ENCODE measurements at places on chromosomes 4 and X. TPM values are rescaled to one million over a fixed set of nuclear protein-coding genes. Genes with fewer than 3 reads are reported as not detected.

The DMP1 gene
- total RNA-seq: not detected

The ADD1 gene
- 250 TPM for total RNA-seq

The HMGB2 gene
- total RNA-seq: 61.3 TPM

The ESX1 gene
- not detected for total RNA-seq

The COL4A6 gene
- 1.0 TPM for total RNA-seq

The GJB1 gene
- 67.9 TPM for total RNA-seq

The ARHGAP36 gene
- 0.18 TPM for total RNA-seq

The RAI2 gene
- total RNA-seq: 3.5 TPM

The VMA21 gene
- 12.5 TPM for total RNA-seq

The SAT1 gene
- total RNA-seq: 499 TPM

The PITX2 gene
- total RNA-seq: 1.1 TPM

The ADGRL3 gene
- 5.2 TPM for total RNA-seq

The FOXP3 gene
- total RNA-seq: not detected

The TMEM271 gene
- total RNA-seq: not detected

The SLIT2 gene
- total RNA-seq: 6.5 TPM

The PPBP gene
- not detected for total RNA-seq

The STAP1 gene
- 0.84 TPM for total RNA-seq

The PHKA1 gene
- total RNA-seq: 3.9 TPM

The CYTL1 gene
- total RNA-seq: 0.52 TPM

The SMIM10 gene
- total RNA-seq: 0.85 TPM

The NHSL2 gene
- total RNA-seq: 3.4 TPM

The OPHN1 gene
- total RNA-seq: 7.6 TPM

All from left colon (tissue), 2 donors.